ENCODE measurements at places on chromosomes 5 and 9.

GRCh38 chr5:102996011-102996575 lies 123.8 kb downstream of the GIN1 start:
- no peak for DNase-seq

DNA sequence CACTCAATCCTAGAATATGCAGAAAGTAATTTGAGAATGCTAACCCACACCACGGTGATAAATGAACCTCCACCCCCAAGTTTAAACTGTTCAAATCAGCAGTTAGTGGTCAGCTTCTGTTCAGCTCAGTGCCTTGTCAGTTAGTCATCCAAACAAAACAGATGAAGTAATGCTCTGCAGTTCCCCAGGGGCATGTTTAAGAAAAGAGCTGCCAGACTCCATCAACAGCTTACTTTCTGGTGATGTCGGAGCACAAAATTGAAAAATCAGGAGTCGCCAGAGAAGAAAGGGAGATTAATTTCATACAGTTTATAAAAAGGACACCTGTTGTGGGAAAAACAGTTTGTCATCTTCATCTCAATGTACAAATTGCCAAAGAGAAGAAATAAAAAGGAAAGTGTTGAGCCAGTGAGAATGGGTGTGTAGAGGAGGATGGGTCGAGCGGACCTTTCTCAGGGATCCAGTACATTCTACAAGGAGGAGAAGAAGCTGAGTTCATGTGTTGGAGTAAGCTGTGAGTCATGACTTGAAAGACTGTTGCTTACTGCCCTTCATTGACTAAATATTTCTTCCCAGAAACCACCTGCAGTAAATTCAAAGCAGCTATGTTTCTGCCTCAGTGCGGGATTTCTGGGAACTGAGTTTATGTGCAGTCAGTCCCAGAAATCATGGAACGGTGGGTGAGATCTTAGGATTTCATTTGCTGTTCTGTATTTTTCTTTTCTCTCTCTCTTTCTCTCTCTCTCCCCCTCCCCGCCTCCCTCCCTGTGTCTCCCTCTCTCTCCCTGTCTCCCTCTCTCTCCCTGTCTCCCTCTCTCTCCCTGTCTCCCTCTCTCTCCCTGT lies 13.7 kb downstream of the TRIO start:
- no peak for DNase-seq

- no peak for DNase-seq
Measured at GRCh38 chr5:16750445-16750844, 133.6 kb upstream of the RETREG1 start.

DNA sequence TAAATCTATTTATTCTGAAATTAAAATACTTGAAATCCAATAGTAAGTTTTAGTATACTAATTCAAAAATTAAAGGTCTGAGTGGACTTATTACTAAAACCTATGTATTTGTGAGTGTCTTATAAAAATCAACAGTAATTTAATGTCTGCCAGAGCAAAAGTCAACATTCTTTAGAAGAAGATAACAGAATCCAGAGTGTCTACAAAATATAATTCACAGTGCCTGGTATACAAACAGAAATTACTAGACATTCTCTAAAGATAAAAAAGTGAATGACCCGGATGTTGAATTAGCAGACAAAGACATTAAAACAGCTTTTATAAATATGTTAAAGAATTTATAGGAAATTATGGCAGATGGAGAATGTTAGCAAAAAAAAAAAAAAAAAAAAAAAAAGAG lies 22.4 kb upstream of the IRX4 start:
- DNase-seq = no peak

DNA sequence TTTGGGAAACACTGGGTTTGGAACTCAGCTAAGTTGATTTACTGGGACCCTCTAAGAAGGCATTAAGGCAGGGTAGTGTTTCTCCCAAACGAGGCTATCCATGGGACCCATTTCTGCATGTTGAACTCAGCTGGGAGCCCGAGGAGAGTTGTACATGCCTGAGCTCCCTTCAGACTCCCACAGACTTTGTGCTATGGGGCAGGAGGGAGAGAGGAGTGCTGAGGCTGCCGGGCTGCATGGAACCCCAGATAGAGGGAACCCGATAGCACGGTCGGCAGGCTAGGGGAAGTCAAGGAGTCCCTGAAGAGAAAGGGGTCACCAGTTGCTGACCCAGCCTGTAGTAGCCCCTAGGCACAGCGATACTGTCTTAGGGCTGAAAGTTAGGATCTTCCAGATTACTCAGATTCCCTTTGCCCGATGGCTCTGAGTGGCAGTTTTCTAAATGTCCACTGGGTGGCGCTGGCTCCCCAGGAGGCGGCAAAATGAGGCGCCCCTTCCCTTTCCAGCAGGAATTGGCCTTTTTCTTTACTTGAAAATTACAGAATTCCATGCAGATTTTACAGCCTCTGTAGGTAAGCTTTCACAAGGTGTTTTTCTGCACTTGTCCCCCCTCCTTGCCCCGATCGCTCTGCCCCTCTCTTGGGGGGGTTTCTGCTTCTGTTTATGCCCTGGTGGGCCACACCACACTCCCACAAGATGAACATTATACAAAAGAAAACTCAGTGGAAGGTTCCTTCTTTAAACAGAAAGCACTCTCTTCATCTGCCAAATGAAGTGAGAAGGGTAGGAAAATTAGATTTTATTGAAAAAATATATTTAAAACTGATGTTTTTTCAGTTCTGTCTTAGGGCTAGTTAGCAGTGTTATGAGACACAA lies 17.8 kb downstream of the NANS start:
- DNase-seq = peak; percentile 67

- no peak for DNase-seq
Measured at GRCh38 chr5:88556406-88556805, 287.8 kb upstream of the TMEM161B start.

DNA sequence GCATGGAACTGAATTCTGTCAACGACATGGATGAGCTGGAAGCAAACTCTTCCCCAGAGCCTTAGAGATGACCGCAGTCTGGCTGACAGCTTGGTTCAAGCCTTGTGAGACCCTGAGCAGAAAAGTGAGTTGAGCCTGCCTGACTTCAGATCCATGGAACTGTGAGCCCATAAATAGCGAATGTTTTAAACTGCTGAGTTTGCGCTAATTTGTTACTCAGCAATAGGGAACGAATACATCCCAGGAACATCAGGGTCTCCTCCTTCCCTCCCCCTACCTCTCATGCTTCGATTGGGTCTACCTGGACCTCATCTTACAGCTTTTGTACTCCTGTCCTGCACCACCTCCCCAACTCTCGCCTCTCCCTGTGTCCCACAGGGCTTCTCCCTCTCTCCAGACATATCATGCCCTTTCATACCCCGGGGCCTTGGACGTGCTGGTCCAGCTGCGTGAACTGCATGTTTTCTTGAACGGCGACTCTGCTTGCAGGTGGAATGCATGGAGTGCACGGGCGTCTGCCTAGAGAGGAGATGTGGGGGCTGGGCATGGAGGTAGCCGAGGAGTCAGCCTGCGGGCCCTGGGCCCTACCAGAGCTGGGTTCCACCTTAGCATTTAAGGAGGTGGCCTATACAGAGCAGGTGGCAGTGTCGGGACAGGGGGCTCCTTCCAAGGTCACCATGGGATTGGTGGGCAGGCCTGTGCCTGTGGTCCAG lies 7.9 kb downstream of the GADD45G start:
- DNase-seq = no peak

- no peak for DNase-seq
Measured at GRCh38 chr9:73007966-73008672, 55.3 kb upstream of the ALDH1A1 start.

DNA sequence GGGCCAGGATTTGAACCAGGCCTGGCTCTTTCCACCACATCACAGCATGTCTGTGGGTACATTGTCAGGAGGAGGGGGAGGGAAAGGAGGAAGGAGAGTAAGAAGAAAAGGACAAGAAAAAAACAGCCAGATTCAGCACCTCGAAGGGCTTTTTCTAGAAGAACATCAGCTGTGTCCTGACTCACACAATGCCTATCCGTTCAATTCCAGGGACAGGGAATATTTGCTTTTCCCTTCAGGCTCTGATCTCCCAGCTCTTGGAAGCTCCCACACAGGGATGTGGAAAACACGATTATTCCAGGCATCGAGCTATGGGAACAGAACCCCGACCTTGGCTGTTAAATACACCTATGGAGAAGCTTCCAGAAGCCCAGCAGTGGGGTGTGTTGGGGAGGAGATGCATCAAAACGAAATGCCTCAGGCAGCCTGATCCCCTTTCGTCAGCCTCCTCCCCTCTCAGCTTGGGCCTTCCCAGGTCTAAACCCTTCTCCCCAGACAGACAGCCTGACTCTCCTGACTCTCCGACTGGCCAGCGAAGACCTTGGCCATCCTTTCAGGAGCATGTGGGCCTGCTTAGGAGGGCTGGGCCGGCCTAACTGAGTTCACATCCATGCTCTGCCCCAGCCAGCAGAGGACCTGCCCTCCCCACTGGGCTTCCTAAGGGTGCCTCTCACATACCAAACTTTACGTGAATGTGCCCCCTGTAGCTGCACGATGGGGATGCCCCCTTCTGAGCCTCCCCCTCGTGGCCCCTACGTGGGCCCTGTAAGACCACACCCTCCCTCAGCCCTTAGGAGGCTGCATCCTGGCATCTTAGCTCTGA lies 54.4 kb downstream of the NEURL1B start:
- no peak for DNase-seq

DNA sequence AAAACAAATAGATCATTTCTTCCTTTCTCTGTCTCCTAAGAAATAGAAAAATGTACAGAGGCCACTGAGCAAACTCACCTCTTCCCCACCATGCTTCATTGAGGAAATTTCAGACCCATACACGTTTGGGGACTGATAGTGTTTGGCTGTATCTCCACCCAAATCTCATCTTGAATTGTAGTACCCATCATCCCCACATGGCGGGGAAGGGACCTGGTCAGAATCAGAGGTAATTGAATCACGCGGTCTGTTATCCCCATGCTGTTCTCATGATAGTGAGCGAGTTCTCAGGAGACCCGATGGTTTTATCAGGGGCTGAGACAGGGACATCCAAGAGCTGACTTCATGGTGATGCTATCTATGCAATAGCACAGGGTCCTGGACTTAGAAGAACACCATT lies 1655.8 kb downstream of the MAT2B start:
- DNase-seq = no peak

DNA sequence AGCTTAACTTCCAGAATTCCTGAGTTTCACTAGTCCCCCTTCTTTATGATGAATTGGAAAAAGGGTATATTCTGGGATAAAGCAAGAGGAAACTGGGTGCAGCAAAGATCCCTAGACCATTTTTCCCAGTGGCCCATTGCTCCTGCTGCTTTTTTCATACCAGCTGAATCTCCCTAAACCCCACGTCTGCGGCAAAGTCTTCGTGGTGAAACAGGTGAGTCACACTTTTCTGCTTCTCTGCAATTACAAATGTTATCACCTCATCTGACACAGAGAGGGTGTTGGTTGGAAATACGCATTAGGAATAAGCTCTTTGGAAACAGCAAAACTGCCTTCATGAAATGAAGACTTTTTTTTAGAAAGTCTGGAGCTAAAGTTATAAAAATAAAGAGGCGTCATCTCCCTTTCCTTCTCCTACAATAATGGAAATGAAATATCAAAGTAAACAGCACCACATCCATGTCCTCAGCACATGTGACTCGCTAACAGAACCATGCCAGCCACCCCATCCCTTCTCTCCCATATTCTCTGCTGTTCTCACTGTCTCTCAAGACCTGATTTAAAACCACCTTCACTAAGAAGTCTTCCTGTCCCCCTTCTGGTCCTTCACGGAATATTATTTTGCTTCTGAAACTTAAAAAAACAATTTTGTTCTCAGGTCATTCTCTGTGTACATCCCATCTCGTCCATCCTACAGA lies 39.5 kb upstream of the GLRX start:
- DNase-seq = no peak

DNA sequence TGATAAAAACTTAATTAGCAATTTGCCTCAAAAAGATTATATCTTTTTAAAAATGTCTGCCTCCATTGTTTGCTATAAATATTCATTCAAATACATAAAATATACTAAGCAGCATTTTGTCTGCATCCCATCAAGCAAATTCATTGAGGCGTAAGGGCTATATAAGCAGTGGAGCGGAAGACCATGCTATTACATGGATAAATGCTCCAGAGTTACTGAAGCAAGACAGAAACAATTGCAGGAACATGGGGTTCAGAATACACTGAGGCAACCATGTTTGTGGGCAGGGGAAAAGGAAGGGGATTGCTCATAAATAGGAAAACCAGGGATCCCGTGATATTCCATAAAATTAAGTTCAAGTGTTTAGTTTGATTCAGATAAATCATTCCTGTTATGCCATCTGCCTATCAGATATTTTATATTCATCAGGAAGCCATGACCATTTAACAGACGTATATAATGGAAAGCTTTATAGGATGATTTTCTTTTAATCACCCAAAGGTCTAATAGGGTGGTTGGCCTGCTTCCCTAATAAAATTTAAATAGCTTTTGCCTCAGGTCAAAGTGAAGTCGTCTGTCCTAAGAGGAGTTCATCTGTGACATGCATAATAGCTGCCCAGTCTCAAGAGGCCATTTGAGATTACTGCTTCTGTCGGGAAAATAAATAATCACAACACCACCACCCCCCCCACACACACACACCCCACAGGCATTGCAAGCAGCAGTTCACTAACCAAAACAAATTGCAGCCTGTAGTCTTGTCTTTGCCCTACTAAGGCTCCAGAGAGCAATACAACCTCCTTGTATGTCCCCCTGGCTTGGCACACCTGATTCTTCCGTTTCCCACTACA lies 105.2 kb downstream of the RASEF start:
- no peak for DNase-seq

DNA sequence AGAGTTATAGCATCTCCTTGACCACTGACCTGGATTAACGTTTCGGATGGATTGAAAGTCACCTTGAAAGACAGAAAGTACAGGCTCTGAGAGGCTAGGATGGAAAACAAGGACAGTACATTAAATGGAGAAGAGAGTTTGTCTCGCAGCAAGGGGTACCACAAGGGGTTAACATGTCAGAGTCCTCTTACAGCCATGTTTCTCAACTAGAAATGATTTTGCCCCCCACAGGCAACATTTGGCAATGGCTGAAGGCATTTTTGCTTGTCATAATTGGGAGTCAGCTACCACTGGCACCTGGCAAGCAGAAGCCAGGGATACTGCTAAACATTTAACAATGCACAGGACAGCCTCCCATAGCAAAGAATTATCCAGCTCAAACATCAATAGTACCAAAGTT lies 90.8 kb upstream of the EQTN start:
- no peak for DNase-seq

GRCh38 chr5:17991775-17992174 lies 357.5 kb downstream of the TAF11L14 start:
- no peak for DNase-seq
